Epithelial cell of prostate (primary cell): ENCODE measurements at places on chromosomes 16 and 17.

GRCh38 chr17:75447951-75448856 lies 8.2 kb upstream of the TMEM94 start:
- no peak for DNase-seq

DNA sequence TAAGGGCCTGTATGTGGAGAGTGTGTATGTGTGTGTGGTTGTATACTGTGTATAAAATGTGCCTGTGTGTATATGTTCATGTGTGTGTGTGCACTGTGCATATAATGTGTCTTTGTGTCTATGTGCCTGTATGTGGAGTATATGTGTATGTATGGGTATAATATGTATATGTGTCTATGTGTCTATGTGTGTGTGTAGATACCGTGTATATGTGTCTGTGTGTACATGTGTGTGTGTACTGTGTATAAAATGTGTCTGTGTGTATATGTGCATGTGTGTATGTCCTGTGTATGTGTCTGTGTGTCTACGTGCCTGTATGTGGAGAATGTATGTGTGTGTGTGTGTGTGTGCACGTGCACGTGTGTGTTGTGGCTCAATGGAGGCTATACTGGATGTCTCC lies 200.4 kb upstream of the ZFHX3 start:
- no peak for DNase-seq

DNA sequence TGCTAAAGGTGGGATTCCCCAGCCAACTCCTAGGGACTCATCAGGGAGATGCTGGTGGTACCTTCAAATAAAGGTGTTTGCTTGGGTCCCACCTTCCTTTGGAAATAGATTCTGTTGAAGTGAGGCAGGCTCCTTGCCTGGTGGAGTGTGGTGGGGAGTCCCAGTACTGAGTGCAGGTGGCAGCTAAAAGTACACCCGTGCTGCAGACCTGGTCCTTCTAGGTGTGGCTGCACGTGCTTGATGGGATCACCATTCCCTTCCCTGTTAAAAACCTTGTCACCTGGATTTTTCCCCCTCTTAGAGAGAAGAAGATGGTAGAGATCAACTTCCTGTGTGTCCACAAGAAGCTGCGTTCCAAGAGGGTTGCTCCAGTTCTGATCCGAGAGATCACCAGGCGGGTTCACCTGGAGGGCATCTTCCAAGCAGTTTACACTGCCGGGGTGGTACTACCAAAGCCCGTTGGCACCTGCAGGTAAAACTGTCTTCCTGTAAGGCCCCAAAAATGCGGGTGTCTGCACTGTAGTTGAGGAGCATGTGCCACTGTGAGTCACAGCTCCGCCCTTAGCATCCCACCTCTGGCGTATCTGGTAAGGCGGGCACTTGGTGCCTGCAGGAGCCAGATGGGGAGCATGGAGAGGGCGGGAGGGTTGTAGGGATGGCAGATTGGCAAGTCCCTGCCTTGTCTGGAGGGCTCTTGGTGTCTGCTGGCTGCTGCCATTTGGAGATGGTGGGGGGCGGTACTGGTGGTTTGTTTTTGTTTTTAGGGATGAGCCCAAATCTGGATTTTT lies 34.0 kb downstream of the PLCD3 start:
- DNase-seq: no peak

- DNase-seq: no peak
Measured at GRCh38 chr17:2611627-2612026, 18.2 kb downstream of the PAFAH1B1 start.

GRCh38 chr17:17782523-17783115 lies 54.2 kb downstream of the SREBF1 start:
- DNase-seq: no peak

DNA sequence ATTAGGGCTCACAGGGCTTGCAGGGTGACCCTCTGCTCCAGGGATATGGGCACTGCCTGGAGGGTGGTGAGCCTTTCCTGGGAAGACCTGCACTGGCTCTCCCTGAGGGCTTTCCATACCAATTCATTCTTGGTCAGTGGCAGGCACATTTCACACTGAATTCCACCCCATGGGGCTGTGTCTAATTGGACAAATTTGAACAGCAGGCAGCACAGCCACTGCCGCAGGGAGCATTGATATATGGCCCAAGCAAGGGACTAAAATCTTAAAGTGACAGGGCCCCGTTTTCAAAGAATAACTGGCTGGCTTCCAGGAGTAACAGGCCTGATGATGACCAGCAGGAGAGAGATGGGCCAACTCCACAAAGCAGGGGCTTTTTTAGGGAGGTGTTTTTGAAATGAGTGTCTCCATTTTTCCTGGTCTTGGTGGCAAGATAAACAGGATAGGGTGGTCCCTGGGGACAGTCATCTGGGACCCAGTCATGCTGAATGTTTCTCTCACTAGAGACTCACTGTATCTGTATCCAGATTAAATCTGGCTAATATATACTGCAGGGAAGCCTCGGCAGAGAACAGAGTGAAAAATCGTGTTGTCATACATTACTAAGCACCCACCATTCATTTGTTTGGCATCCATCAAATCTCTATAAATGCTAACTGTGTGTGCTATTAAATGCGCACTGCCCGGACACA lies 74.1 kb upstream of the TBX2 start:
- DNase-seq: no peak

GRCh38 chr17:77667478-77667877 lies 291.0 kb upstream of the TNRC6C start:
- no peak for DNase-seq
